ENCODE measurements at places on chromosomes 16 and 17.

GRCh38 chr17:82217530-82218204, 5.0 kb upstream of the CCDC57 start:
- peak; percentile 86 for DNase-seq

GRCh38 chr17:76683011-76683755, 27.6 kb downstream of the MXRA7 start:
- no peak for DNase-seq

GRCh38 chr17:15971098-15971678, 26.3 kb downstream of the ADORA2B start:
- no peak for DNase-seq

GRCh38 chr16:83803811-83804210, 4.0 kb upstream of the HSBP1 start:
- no peak for DNase-seq

- no peak for DNase-seq
Measured at GRCh38 chr16:88688013-88688778, 1.9 kb upstream of the SNAI3 start.

- DNase-seq: no peak
Measured at GRCh38 chr16:53876811-53877210, 172.9 kb downstream of the FTO start.

DNA sequence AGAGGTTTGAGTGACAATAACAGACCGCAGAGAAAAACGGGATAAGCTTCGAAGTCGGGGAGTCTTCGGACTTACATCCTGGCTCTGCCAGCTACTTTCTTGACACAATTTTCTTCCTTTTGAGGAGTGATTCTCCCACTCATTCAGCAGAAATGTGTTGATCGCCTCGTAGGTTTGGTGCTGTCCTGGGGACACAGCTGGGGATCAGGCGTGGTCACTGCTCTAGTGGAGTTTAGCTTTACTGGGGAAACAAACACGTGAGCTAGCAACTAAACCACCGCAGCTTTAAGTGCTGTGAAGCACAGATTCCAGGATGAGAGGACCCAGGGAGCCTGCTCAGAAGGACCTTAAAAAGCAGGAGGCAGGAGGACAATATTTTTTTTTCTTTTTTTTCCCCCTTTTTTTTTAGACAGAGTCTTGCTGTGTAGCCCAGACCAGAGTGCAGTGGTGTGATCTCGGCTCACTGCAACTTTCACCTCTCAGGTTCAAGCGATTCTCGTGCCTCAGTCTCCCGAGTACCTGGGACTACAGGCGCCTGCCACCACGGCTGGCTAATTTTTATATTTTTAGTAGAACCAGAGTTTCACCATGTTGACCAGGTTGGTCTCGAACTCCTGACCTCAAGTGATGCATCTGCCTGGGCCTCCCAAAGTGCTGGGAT, 858 bp downstream of the NUBP1 start:
- no peak for DNase-seq

DNA sequence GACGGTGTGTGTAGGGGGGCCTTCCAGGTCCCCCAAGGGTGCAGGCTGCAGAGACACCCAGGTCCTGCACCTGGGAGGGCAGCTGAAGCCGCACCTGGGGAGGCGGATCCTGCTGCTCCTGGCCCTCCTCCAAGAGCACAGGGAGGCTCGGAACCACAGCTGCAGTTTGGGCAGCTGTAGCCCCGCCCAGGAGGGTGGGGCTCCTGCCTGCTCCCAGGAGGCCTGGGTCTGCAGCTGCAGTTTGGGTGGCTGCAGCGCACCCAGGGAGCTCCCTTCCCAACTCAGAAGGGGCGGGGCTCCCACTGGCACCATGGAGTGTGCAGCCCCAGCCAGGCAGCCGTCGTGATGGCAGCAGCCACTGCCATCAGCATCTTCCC, 69.4 kb upstream of the NKD1 start:
- no peak for DNase-seq

GRCh38 chr17:77319211-77320043, 178.7 kb downstream of the SEC14L1 start:
- peak; percentile 91 for DNase-seq

DNA sequence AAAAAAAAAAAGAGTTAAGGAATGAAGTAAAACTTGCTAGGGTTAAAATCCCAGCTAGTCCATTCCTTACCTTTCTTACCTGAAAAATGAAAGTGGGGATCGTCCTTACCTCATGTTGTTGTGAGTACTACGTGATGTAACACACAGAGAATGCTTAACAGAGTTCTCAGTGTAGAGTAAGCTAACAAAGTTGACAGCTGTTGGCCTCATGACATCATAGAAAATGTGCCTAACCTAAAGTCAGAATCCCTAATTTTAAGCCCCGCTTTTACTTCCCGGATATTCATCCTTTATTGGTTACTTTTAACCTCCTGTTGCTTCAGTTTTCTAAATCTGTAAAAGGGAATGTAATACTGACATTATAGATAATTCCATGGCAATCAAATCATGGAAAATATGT, 505.8 kb upstream of the HSBP1 start:
- no peak for DNase-seq

DNA sequence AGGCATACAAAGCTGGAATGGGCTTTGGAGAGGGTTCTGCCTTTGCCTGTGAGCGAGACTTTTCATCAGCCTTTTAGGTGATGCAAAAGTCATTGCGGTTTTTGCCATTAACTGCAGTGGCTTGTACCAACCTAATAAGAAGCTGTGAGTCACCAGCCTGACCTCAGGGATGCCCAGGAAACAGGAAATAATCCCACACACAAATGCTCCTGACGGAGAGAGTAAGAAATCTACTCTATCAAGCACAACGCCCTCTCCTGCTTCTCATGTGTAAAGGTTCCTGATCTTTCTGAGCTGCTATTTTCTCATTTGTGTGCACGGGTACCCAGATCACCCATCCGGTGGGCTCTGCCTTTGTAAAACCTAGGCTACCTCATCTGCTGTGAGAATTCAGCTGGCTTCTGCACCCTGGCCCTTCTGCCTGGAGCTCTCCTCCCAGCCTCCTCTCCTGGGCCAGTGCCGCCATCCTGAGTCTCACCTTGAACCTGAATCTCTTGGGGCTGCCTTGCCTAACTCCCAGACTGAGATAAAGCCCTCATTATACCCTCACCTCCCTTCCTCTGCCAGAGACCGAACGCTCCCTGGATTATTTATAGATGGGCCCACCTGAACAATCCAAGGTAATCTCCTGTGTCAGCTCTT, 299.7 kb downstream of the C16orf95 start:
- no peak for DNase-seq

- no peak for DNase-seq
Measured at GRCh38 chr17:64202683-64203344, 60.2 kb downstream of the TEX2 start.

DNA sequence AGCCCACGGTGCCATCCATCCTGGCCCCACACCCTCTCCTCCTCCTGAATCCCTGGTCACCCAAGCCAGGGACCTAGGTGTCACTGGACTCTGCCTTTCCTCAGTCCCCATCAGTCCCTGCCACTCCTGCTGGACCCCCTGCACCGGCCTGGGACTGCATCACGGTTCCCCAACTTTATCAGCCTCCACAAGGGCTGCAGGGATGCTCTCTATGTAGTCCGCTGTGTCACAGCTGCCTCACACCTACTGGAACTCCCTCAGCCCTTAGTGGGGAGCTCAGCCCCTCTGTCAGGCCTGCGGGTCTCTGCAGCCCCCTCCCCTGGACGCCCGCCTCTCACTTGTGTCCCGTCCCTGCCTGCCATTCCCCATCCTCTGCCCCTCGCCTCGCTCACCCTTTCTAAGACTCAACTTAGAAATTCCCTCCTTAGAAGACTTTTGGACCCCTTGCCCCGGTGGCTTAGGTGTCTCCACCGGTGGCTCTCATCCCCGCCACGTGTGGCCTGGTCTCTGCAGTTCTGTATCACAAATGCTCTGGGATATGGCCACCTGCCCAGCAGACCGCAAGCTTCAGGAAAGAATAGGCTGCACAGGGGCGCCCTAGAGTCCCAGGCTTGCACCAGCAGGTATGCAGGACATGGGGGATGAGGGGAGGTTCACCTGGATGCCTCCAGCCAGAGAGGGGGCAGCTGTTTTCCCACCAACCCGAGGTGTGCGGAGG, 62.9 kb downstream of the PRMT7 start:
- no peak for DNase-seq

GRCh38 chr17:82449883-82450356, 632 bp downstream of the CYBC1 start:
- no peak for DNase-seq

DNA sequence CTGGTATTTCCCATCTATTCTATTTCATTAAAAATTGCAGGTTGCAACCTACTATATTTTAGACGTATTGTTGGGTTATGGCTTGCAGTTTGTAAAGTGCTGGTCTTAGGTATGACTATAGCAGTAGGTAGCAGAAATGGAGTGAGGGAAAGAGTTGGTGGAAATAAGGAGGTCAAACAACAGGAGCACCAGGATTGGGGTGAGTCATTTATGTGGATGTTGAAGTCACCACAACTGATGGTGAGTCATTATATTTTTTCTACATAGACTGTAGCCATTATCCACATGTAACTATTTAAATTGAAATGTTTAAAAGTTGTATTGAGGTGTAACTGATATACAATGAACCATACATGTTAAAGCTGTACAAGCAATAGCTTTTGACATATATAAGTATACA, 25.0 kb upstream of the HS3ST3A1 start:
- DNase-seq: no peak

DNA sequence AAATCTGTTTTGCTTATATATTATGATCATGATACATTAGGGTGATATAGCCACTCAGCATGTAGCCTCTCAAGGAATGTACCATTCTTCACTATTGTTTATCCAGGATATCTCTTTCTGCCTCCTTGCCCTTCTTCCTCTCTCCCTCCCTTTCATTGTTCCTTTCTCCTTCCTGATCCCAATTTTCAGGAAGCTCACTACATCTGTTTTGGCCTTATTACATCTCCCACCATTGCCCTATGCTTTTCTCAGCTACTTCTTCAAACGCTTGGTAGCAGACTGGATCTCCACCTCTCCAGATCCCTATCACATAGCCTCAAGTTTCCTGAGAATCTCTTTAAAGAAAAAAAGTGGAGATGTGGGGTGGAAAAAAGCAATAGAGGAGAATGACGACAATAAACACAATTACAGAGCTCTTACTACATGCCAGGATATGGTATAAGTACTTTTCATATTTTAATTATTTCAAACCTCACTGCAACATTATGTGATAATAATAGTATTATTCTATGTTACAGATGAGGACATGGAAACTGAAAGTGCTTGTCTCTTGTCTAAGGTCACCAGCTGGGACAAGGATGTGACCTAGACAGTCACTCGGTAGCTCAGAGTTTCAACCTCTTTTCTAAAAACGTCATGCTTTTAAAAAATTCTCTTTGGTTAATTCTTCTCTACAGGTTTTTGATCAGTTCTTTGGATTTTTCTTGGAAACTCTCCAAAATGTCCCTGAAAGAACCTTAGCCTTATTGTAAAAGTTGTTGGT, 959.1 kb downstream of the CDH11 start:
- no peak for DNase-seq

GRCh38 chr16:58272855-58273254, 22.0 kb downstream of the PRSS54 start:
- no peak for DNase-seq

- DNase-seq: no peak
Measured at GRCh38 chr17:41404024-41404671, 6.7 kb upstream of the KRT31 start.

GRCh38 chr17:66580184-66580955, 254.5 kb upstream of the CACNG5 start:
- DNase-seq: peak; percentile 85

DNA sequence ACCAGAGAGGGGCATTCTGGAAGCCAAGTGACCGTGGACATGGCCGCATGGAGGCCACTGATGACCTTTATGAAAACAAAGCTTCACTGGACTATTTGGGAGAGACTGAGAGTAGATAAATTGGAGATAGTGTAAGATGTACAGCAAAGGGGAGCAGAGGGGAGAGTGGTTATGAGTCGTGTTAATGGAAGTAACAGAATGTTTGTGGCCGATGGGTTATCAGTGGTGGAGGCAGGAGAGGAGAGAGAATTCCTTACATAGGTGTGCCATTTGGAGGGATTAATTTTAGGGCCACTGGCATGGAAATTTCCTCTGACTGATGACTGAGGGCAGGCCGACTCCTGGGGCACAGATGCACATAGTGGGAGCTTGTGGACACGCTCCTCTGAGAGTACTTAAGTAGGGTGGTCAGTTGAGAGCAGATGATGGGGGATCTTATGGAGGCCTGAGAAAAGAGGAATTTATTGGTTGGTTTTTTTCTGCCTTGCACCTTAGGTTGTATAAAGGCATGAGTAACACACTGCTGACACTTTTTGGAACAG, 19.2 kb downstream of the PRPSAP2 start:
- no peak for DNase-seq

DNA sequence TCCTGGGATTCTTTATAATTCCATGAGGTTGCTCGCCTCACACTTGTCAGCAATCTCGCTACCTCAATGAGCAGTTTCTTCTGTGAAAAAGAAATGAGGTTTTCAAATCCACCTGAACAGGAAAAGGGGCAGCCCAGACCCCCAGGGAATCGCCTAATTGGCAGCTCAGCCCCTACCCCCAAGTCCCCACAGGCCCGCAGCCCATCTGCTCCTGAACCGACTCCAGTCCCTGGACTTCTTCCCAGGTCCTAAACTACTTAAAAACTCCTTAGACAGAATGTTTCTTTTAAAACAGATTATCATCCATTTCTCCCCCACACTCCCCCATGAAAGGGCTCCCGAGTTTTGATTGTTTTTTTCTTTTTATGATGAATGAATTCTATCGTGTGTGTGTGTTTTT, 89.8 kb downstream of the PMP22 start:
- no peak for DNase-seq

- DNase-seq: no peak
Measured at GRCh38 chr16:57807968-57808528, 5.8 kb upstream of the KIFC3 start.

- no peak for DNase-seq
Measured at GRCh38 chr17:44906010-44906646, 6.9 kb upstream of the EFTUD2 start.

DNA sequence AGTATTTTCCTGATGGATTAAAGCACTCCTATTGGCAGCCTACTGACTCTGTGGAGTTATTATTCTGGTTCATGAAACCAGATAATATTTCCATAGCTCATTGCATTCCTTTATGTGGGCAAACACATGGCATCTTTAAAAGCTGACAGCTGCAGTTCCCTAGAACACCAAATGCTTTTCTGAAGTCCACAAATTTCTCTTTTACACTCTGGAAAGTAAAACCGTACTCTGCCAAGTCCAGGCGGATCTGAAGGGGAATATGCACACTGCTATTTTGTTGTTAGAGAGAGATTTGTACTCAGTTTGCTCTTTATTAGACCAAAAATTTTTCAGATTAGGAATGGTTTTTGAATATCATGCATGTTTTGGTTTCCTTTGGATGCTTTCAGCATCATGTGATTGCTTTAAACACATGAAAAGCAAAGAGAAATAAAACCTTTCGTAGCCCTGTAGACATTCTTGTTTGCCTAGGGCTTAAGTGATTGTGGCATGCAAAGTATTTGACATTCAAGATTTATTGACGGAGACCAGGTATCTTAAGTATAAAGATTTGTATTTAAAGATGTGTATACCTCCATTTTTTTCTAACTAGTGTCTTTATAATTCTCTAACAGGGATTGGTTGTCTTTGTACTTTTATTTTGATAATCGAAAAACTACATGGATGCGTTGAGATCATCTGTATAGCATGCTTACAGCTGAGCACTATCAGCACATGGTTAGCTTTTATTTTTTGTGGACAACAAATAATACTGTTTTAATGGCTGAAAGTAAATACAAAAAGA, 19.5 kb downstream of the SEC14L1 start:
- DNase-seq: no peak
